ENCODE measurements at places on chromosomes 5 and 9. TPM values are rescaled to one million over a fixed set of nuclear protein-coding genes. Genes with fewer than 3 reads are reported as not detected.
A peak's percentile ranks its signal among the peaks of the same experiment; 100 is the strongest.

Gene BTNL3
- total RNA-seq = not detected

DNA sequence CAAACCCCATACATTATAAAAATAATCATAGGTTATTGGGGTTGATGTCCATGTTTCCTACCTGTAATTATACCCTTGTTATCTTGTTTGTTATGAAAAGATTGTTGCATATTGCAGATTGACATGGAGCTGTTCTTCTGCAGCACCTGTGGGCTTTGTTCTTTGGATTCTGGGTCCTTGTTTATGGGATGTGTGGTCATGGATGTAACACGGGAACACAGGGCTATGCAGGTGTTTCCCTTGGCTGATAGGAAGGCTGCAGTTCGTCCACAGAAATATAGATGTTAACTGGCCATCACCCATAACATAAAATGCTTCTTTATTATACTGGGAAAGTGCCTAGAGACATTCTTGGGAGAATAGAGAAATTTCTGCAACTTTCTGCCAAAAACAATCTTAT is 77.9 kb downstream of the FBXL7 start:
- DNase-seq = no peak

DNA sequence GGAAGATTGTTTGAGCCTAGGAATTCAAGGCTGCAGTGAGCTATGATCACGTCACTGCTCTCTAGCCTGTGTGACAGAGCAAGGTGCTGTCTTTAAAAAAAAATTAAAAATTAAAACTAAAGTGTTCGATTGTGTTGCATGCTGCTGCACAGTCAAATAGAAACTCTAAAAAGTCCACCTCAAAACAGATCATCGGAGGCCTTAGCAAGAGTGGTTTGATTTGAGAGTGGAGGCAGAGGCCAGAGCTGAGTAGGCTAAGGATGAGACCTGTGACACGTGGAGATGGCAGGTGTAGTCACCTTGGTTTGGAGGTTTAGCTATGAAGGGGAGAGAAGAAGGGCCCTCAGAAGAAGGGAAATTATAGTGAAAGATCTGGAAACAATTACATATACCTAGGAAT is 2.8 kb upstream of the PTPDC1 start:
- no peak for DNase-seq

DNA sequence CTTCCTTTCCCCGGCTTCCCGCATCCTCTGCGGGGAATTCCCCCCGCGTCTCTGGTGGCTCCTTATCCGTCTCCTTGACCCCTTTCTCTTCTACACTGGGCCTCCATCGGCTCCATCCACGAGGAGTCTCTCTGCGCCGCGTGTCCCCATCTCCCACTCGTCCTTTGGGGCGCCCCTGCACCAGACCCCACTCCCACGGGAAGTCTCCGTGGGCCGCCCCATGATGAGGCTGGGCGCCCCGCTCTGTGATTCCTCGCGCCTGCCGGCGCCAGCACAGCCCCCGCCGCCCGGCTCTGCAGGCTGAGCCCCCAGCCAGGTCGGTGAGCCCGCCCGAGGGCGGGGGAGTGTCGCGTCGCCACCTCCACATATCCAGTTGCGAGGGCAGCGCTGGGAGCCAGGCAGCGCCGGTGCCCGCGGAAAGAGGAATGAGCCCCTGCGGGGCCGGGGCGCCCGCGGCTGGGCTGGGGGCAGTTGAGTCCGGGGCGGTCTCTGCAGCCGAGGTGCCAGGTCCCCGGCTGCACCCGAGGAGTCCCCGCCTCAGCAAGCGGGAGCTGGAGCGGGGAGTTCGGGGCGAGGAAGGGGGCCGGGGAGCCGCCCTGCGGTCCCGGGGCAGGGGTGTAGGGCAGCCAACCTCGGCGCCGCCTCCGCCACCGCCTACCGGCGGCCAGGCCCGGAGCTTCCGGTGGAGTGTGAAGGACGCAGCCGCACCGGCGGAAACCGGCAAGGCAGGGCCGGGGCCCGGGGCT is 2.1 kb upstream of the TRAF1 start:
- DNase-seq = peak; percentile 87

DNA sequence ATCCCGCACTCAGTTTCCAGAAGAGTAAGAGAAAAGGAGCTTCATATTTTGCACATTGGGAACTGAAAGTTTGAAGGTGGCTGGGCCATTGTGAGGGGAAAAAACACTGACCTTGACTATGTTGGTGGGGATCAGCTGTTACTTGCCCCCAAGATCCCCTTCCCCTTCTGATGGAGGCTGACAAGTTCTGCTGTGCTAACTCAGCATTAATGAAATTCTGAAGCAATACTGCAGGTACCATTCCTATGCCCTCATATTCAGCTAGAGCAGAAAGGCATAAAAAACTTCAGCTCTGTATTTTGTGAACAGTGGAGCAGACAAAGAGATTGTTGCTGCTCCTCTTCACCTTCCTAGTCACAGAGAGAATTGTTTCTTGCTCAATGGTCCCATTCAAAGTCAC is 1013.8 kb upstream of the C9orf72 start:
- DNase-seq = no peak

DNA sequence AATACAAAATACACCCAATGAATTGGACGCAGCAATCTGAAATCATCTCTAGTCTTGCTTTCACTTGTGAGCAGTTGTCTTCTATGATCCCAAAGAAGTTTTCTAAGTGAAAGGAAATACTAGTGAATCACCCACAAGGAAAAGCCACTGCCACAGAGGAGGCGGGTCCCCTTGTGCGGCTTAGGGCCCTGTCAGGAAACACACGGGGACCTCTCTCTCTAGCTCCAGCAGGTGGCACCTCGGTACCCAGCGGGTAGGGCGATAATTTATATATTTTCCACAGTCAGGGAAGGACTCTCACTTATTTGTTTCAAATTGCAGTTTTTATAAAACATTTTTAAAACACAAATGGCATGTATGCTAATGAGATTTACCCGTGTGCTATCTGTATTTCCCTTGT is 417.1 kb downstream of the KDM4C start:
- no peak for DNase-seq

DNA sequence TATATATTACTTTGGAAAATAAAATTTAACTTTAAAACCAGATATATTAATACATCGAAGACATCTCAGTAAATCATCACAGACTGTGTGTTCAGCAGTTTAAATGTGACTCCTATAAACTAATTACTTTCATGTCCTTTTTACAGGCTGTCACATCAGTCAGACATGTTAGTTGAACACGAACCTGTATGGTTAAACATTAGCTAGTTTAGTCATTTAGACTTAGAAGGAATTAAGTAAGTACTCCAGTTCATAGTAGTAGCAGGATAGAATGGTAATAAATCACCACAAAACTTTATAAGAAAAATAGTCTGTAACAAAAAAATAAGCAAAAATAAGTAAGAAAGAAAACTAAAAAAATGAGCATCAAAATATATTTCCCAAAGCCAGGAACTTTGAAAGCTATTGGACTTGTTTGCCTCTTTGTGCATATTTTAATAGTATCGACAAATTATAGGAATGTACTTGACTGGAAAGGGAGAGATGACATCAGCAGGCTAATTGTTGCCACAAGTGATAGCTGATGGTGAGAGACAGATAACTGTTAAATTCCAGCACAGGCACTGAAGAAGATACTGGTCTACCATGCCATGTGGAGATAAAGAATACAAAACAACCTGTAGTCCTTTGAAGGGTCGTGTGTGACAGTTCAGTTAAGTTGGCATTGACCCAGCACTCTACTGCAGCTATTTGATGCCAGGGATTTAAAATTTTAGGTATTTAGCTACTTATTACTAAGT is 83.9 kb downstream of the RIC1 start:
- no peak for DNase-seq

GRCh38 chr5:176185133-176185733 is 53.0 kb upstream of the SIMC1 start:
- no peak for DNase-seq

- DNase-seq = no peak
These were observed 95.2 kb downstream of the ERBIN start for GRCh38 chr5:66021585-66021984.

- DNase-seq = no peak
These were observed 560.7 kb downstream of the PSAT1 start for GRCh38 chr9:78857373-78858225.

GRCh38 chr9:109966643-109967368 is 186.8 kb downstream of the PALM2AKAP2 start:
- no peak for DNase-seq

GRCh38 chr5:114208588-114208987 is 153.3 kb upstream of the KCNN2 start:
- DNase-seq = no peak

Gene PTGES
- total RNA-seq = 23.3 TPM

Data from sciatic nerve (tissue), 2 donors.